ENCODE measurements at places on chromosomes 11 and 22.

DNA sequence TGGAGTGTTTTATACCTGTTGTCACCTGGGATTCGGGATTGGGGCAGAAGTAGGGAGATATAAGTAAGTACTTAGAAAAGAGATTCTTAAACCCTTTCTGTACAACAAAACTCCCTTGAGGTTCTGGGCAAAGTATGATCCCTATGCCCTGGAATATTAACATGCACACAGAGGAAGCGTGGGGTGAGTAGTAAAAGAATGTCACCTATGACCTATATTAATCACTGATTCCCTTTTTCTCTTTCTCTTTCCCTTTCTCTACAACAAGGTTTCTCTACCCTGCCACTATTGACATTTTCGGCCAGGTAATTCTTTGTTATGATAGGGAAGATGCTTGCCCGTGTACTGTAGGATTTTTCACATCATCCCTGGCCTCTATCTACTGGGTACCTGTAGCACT is 209.7 kb upstream of the PLET1 start:
- DNase-seq, result no peak

DNA sequence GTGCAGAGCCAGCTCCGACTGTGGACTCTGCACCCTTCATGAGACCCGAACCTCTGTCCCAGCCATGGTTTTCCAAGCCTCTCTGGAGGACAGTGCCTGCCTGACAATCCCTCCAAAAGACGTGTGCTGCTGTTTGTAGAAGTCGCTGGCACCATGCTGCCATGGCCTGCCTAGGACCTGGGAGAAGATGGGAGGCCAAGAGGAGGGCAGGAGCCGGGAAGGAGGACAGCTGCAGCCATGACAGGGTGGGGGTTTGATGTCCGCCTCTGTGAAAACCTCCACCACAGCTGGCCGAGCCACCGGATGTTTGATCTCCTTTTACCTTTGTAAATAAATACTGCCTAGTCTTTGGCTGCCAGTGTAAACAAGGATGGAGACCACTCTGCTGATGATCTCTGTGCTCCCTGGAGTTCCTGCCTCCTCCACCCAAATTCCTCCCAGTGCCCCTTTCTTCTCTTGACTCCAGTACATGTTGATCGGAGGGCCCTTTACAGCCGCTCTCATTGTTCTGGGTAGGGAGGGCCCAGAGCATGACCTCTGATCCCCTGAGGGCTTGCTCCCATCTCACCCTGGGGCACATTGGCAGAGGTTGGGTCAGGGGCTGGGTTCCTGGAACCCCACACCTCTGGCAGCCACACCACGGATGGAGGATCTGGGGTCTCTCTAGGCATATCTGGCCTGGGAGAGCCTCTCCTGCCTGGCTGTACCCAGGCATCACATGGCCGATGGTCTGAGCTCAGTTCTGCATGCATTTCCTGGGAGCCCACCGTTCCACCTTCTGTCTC is 66.9 kb downstream of the BCR start:
- DNase-seq, result no peak

DNA sequence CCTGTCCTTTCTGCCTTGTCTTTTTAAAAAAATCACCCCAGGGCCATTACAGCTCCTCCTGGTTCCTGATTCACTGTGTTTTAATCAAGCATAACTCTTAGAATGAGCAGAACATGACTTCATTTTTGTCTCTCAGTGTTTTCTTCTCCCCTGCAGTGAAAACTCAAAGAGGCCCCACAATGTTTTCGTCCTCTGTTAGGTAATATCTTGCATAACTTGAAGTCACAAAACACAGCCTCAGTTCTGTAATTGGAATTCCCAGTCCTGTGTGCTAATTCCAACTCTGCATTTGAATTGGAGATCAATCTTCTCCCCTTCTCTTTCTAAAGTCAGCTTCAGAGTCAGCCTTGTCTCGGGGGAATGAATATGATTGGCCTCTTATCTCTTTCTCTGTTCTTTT is 186.5 kb upstream of the NAV2 start:
- no peak for DNase-seq

DNA sequence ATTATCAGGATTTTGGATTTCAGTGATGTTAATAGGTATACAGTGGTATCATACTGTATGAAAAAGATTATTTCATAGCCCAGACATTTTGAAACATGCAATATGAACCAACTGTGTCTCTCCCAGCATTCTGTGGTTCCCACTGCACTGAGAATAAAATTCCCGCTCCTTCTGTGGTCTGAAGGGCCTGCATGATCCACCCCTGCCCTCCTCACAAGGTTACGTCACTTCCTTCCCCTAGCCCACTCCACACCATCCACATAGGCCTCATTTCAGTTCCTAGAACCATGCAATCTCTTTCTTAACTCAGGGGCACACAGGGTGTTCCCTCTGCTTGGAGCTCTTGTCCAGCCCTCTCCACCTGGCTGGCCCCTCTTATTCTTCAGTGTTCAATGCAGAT is 103.1 kb downstream of the TSPAN18 start:
- no peak for DNase-seq

DNA sequence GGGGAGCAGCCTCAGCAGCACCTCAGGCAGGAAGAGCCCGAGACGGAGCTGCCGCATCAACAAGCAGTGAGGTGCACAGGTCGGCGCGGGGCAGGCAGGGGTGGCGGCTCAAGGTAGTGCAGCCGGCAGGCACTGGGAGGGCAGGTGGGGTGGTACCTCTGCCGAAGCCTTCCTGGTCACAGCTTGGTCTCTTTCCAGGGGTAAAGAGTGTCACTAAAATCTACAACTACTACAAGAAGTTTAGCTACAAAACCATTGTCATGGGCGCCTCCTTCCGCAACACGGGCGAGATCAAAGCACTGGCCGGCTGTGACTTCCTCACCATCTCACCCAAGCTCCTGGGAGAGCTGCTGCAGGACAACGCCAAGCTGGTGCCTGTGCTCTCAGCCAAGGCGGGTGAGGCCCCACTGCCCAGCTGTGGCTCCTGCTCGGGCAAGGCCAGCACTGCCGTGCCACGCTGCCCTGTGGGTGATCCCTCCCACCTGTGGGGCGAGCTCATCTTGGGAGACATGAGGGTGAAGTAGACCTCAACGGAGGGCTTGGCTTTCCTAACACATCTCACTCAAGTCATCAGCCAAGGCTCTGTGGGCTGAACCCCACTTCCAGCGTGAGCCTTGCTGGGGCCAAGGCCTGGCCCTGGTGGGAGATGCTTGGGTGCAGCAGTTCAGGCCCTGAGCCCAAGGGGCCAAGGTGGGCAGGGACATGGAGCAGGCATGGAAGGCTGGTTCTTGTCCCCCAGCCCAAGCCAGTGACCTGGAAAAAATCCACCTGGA is 13.6 kb downstream of the GATD1 start:
- DNase-seq, result no peak

- DNase-seq, result peak; percentile 76
These were observed 96.4 kb downstream of the KIAA1671 start for GRCh38 chr22:25048659-25049647.

GRCh38 chr11:88521799-88522201 is 184.3 kb upstream of the CTSC start:
- no peak for DNase-seq

- DNase-seq, result peak; percentile 94
These were observed at the start of gene SF3B2 for GRCh38 chr11:66051766-66052663. TSS of gene SF3B2 (plus strand) at chr11:66052364. CDS start at chr11:66052385, 21 bp downstream.

Measured in hematopoietic multipotent progenitor cell (in vitro differentiated cells).